ENCODE measurements at places on chromosomes 2 and 18.

DNA sequence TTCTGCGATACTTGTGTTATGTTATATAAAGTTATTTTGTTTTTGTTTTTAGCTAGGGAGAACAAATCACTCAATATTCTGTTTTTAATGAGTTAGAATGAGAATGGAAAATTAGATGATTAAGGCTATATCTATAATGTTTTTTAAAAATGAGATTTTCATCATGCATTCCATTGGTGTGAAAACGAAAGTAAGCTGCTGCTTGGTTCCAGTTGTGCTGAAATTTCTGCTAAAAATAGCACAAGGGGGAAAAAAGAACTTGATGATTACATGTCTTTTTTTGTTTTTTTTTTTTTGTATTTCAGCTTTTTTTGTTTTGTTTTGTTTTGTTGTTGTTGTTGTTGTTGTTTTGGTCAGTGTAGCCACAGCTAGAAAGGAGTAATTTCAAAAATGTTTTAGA is 242.6 kb upstream of the KCNJ3 start:
- no peak for DNase-seq

DNA sequence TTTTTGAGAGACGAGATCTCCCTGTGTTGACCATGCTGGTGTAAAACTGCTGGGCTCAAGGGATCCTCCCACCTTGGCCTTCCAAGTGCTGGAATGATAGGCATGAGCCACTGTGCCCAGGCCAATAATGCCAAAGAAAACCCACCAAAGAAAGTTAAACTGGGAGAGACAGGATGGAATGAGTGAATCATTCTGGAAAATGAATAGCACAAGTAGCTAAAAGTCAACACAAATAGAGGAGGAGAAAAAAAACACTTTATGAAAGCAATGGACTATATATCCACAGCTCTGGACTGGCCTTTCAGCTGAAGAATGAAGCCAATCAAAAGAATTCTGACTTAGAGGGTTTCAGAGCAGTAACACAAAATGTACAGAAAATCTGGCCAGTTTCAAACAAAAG is 23.9 kb downstream of the IAH1 start:
- no peak for DNase-seq

- no peak for DNase-seq
Measured at GRCh38 chr2:18684206-18685038, 95.1 kb upstream of the NT5C1B start.

DNA sequence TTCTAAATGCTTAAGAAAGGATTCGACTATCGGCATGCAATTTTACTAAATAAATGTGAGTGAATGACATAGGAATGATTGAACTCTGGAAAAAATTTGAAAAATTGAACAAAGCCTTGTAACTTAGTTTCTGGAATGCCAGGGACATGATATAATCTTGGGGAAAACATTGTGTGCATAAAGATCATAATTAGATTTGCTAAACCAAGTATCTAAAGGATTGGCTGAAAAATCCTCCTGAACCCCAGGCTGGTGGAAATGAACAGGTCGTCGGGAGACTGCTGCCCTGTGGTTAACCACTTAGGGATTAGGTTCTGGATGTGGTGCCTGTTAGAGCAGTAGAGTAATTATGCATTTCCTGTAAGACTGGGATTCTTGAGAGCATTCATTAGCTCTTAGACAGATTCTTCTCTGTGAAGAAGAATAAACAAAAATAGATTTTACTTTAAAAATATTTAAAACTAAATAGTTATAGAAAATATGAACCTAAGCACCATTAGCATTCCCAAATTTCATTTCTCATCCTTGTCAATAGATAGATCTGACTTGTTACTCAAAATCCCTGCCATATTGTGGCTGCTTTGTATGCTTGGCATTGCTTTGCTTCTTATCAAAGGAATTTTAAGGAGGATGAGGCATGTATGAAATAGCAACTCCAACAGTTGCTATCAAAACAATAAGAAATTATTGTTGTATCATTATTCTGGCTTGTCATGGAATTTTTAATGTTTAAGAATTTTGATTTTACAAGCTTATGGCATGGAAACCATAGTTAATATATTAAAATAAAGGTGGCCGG is 55.9 kb downstream of the LYPD6B start:
- DNase-seq, result no peak

DNA sequence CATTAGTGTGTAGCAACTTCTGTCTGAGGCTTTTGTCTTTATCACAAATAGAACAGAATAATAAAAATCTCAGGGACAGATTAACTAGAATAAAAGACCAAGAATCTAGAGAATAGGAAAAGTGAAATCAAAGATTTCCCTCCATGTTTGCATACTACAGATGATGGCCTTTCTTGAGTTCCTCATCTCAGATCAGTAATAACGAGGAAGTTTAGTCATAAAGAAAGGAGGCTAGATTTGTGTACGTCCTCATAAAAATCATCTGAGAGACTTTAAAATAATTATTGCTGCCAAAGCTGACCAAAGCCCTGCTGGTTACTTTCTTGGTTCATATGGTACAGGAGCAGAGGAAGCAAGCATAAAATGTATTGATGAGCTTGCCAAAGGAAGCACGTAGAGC is 117.3 kb downstream of the MIB1 start:
- DNase-seq, result no peak

DNA sequence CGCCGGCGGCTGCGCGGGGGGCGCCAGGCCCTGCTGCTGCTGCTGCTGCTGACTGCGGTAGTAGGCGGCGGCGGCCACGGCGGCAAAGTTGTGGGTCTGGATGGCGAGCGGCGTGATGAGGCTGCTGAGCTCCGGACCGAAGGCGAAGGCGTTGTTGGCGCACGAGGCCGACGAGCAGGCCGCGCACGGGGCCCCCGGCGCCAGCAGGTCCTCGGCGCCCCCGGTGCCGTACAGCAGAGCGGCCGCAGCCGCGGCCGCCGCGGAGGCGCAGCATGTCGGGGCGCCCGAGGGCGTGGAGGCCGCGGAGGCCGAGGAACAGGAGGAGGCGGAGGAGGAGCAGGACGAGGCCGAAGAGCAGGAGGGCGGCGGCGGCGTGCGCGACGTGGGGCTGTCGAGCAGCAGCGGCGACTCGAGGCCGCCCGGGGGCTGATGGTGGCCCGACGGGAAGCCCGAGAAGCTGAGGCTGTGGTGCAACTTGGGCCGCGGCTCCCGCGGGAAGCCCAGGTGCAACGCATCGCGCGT is 1.8 kb downstream of the ZFP36L2 start:
- DNase-seq, result no peak

- no peak for DNase-seq
Measured at GRCh38 chr2:6793371-6793770, 72.3 kb downstream of the CMPK2 start.

- DNase-seq, result no peak
Measured at GRCh38 chr2:23564615-23564960, 179.6 kb downstream of the KLHL29 start.

- no peak for DNase-seq
Measured at GRCh38 chr2:197828464-197829135, 24.2 kb downstream of the PLCL1 start.

GRCh38 chr18:23257686-23258565 is 122.6 kb downstream of the CABLES1 start:
- DNase-seq, result no peak

- no peak for DNase-seq
Measured at GRCh38 chr18:53375621-53376020, 848.8 kb downstream of the MBD2 start.

DNA sequence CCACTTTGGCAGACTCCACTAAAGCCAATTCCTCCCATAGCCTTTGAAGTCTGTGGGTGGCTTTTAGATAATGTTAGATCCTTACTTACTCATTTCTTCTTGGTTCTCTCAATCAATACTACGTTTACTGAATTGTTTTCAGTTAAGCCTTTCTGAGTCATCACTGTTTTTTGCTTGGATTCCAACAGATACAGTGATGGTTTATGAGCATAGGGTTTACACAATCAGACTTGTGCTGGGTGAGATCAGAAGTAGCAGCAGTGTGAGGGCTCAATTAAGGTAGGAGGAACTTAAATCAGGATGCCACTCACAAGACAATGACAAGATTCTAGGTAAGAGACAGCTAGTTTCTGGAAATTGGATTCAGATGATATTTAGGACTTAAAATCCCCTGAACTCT is 297.7 kb upstream of the DOK6 start:
- no peak for DNase-seq

DNA sequence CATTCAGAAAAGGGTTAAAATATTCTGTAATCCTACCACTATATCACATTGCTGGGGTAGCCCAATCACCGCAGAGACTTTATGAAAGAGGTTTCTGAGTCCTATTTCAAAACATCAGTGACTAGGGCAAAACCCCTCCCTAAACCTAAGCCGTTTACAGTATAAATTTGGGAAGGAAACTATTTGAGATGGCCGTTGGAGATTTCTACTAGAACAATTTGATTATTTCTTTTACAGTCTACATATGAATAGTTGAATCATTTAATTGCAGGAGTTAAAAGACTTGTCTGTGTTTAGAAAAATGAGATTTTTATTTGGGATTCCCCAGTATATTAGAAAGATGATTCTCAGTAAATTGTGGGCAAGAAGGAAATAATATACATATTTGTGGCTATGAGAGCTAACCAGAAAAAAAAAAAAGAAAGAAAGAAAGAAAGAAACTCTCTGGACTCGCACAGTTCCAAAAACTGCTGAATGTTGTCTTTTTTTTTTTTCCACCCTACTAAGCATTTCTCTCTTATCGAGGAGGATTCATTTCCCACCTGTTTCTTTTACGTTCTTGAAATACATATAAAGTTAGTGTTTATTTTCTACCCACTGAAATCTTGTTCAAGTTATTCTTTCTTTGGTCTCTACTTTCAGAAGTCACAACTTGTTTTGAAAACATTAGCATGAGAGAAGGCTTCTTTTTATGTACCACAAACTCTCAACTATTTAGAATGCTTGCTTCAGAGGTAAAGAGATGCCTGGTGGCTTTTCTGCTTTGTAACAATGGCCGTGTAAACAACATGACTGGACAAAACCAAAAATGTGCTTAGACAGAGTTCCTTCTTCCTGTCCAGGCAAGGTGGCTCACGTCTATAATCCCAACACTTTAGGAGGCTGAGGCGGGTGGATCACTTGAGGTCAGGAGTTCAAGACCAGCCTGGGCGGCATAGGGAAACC is 65.9 kb downstream of the BCL2 start:
- DNase-seq, result no peak

DNA sequence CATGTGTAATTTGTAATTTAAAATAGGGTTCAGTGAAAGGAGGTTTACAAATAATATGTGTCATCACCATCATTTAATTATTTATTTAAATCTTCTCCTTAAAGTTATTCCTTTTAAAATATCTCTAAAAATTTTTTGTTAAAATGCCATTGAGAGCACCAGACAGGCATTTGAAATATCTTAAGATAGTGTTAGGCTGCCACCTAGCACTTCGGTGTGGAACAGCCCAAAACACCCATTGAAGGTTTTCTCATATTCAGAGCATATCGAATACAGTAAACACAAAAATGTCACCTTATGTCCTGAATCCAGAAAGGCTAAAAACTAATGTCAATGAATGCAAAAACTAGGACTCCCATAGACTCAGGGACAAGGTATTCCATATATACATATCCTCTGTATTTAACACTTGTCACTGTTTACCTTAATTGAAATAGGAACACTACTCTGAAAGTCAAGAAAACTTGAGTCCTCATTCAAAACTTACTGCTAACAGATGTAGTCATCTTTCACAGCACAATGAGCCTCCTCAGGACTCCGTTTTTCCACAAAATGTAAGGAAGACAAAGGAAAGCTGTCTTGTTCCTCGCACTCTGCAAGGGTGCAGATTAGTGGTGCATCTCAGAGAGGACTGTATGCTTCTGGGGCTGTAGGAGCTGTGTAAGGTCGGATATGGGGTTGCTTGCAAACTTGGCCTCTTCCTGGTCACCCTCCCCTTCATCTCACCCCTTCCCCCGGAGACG is 329.5 kb downstream of the PAX3 start:
- no peak for DNase-seq

GRCh38 chr2:216590780-216591179 is 42.4 kb upstream of the IGFBP2 start:
- DNase-seq, result no peak

DNA sequence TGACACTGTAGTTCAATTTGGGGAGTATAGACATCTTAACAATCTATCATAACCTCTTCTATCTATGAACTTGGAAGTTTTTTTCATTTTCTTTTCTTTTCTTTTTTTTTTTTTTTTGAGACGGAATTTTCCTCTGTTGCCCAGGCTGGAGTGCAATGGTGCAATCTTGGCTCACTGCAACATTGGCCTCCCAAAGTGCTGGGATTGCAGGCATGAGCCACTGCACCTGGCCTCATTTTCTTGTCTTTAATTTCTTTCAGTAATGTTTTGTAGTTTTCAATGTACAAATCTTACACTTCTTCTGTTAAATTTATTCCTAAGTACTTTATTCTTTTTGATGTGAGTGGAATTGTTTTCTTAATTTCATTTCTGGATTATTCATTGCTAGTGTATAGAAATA is 14.6 kb downstream of the ASAP2 start:
- no peak for DNase-seq

- DNase-seq, result no peak
Measured at GRCh38 chr2:96534701-96535181, 1.8 kb upstream of the ARID5A start.

DNA sequence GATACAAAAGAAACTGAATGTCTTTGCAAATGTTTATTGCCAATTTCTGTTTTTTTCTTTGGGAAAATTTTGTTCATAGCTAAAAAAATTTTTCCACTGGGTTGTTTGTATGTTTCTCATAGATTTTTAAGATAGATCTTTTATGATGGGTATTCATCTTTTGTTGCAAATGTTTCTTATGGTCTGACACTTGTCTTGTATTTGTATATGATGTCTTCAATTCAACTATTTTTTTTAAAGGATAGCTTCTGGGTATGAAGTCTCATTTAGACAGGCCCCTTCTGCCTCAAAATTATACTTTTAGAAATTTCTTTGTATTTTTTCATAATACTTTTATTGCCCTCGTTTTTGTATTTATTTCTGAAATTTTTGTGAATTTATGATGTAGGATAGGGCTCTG is 73.8 kb downstream of the KCTD1 start:
- DNase-seq, result no peak

- DNase-seq, result no peak
Measured at GRCh38 chr2:20626698-20627513, 24.0 kb downstream of the HS1BP3 start.

GRCh38 chr2:8002765-8003393 is 679.0 kb upstream of the ID2 start:
- no peak for DNase-seq

- DNase-seq, result no peak
Measured at GRCh38 chr2:8021921-8022320, 659.9 kb upstream of the ID2 start.

- no peak for DNase-seq
Measured at GRCh38 chr18:3251963-3252277, 4.3 kb downstream of the MYL12A start.

DNA sequence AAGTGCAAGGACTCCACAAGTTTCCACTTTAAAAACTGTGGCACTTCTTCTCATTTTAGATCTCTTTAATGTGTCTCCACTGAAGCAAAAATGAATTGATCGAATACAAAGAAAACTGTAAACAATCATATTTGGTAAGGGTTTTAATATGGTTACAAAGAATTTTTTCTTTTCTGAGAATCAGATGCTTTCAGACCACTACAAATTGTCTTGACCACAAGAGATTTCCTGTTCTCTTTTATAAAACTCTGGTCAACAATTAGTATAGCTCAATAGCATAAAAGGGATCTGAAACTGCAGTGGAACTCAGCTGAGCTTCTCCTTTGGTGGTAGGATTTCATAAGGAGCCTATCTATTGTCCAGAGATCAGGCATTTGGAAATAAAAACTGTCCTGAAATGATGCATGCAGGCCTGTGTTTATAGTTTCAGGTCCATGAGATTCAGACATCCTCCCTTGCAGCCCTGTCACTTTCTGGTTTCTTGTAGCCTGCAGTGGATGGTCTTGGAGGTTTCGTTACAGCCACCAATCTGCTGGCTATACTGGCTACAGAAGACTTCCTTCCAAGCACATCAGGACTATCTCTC is 120.0 kb downstream of the DOCK10 start:
- no peak for DNase-seq
